ENCODE measurements at places on chromosomes 5 and 9. TPM values are rescaled to one million over a fixed set of nuclear protein-coding genes. Genes with fewer than 3 reads are reported as not detected.

Gene C9
- total RNA-seq = not detected

Gene ARID3C
- not detected for total RNA-seq

Gene MAML1
- 14.4 TPM for total RNA-seq

Gene SLC36A2
- total RNA-seq = not detected

Data from urinary bladder (tissue), 4 donors.